Central memory CD4-positive, alpha-beta T cell (primary cell): ENCODE measurements at places on chromosomes 6 and 20.

DNA sequence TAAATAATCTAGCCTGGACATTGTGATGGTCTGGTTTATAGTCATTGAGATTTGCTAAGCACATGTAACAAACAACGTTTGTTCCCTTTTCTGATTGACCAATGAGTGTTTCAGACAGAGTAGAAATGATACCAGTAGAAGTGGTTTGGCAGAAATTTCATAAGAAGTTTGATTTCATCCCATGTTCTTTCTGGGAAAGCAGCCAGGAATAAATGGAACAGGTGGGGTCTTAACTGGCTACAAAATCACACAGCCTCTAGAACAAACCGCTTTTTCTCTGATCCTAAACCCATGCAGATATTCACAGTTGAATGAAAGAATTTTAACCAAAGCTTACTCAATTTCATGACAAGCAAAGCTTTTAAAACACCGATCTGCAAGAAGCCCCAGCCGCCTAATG is 227.5 kb downstream of the UST start:
- DNase-seq, result no peak

DNA sequence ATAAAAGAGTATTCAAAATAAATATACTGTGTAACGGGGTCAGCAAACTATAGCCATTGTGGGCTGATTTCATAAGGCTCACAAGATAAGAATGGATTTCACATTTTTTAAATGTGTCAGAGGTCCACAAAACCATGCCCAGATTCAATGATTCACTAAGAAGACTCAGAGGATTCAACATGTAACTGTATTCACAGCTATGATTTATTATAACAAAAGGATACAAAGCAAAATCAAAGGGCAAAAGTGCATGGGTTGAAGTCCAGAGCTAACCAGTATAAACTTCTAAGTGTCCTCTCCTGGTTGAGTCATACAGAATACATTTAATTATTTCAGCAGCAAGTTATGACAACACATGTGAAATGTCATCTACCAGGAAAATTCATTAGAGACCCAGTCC is 49.2 kb downstream of the TBC1D32 start:
- no peak for DNase-seq

- no peak for DNase-seq
Measured at GRCh38 chr6:127807806-127808517, 92.9 kb downstream of the THEMIS start.

GRCh38 chr6:156033598-156033997 is 578.0 kb upstream of the NOX3 start:
- no peak for DNase-seq

DNA sequence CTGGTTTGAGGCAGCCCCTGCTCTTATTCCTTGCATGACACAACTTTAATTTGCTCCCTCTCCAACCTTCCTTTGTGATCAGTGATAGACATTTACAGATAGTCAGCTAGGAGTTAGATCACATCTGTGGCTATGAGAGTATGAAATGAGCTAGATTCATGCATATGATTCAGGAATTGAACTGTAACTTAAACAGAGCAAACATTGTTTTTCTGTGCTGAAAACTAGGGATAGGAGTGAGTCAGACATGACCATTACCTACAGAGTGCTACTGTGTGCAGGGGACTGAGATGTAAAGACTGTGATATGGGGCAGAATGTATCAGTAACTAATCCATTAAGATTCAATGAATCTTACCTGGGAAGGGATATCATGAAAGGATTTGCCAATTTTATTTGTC is 279.4 kb upstream of the SPTLC3 start:
- DNase-seq, result no peak

DNA sequence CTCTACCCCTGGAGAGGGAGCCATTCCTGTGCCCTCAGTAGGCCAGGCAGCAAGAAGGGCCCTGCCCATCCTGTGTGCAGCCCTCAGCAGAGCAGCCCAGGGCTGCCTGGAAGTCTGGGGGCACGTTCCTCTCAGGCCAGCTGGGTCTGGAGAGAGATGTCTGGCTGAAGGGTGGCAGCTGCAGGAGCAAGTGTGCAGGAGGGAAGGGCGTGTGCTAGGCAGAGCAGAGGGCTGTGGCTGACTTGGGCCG is 62.7 kb downstream of the NOL4L start:
- no peak for DNase-seq

DNA sequence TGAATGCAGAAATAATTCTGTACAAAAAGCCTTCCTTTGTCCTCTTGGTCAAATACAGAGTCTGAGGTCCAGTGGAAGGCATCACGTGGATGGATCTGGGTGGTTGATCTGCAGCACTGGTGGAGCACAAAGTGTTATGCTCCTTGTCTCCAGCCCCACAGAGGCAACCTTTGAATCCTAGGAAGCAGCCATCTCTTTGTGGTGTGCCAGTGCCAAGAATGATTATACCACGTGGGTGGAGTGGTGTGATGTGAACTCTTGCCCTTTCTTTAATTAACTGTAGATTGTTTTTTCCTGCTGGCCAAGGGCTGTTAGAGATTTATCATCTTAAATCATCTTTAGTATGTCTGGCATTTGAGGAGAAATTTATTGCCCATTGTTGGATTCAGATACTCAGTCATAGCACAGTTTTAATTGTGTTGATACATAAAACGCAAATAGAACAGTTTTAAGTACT is 31.1 kb downstream of the NCOA7 start:
- no peak for DNase-seq

GRCh38 chr6:49233483-49233882 is 229.6 kb downstream of the MMUT start:
- no peak for DNase-seq

DNA sequence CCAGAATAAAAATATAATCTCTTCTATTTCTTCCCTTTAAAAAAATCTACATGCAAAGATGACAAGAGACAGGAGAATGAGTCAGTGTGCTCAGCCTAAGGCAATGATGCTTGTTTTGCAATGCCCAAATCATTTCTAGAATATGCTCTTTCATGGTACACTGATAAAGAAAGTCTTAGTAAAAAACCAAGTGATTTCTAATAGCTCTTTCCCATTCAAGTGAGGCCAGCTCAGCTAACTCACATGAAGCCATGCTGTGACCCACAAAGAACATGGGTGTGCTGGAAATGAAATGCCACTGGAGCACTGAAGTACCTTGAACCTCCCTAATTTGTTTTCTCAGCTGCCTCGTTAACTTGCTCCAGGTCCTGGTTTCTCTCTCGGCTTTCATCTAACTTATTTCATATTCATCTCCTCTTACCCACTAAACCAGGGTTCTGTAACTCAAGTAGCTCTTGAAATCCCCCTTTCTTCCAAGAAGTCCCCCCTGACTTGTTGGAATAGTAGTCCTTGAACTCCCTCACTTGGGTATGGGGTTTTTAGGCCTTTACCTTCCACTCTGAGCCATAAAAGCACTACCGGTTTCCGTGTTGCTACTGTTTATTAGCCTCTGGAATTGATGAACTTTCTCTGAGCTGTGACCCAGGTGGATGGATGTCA is 92.7 kb downstream of the IRF4 start:
- no peak for DNase-seq

DNA sequence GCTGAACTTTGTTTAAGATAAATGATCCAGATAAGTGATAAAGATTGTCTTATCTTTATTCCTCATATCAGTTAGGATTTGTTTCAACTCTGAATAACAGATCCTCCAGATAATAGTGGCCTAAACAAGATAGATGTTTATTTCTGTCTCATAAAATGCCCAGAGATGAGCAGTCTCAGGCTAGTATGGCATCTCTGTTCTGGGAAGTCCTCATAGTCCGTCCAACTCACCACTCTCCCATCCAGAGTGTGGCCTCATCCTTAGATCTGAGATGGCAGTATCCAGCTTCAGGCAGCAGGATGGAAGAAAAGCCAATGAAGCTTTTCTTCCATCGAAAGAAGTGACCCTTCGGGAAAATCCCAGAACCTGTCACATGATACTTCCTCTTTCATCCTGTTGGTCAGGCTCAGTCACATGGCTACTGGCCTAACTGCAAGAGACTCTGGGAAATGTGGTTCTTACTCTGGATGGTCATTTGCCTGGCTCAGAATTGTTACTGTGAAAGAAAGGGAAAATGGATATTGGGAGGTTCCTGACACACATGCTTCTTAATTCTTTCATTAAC is 29.4 kb upstream of the TAGAP start:
- no peak for DNase-seq

GRCh38 chr6:116019428-116019827 is 41.3 kb downstream of the FRK start:
- DNase-seq, result no peak

DNA sequence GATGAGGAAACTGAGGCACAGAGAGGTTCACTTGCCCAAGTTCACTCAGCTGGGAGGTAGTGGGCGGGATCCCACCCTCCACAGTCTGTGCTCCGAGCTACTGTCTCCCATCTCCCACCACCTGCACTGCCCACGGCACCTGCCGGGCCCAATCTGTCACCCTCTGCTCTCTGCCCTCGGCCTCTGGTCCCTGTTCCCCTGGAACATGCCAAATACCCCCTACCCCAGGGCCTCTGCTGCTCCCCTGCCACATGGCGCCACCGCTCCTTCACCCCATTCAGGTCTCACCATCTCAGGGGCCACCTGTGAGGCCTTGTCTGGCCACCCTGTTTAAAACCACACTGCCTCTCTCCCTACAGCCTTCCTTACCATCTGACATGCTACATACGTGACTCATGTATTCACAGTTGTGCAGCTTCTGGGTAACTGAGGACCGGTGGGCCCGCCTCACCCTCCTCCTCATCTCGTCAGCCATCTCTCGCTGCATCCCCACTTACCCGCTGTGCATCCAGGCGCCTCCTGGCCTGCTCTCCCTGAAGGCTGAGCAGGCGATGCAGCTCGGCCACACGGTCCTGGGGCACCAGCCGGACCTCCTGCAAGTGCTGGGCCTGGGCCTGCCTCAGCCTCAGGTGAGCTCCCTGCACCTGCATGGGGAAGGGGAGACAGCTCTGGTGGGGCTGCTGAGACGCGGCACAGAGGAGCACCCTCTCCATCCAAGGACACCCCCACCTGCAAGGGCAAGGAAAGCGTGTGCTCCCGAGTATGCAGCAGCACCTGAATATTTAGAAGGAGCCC is 50.6 kb downstream of the GINS1 start:
- DNase-seq, result no peak

GRCh38 chr6:2732503-2733089 is 18.1 kb downstream of the MYLK4 start:
- no peak for DNase-seq
